ENCODE measurements at places on chromosomes 1 and 21.

DNA sequence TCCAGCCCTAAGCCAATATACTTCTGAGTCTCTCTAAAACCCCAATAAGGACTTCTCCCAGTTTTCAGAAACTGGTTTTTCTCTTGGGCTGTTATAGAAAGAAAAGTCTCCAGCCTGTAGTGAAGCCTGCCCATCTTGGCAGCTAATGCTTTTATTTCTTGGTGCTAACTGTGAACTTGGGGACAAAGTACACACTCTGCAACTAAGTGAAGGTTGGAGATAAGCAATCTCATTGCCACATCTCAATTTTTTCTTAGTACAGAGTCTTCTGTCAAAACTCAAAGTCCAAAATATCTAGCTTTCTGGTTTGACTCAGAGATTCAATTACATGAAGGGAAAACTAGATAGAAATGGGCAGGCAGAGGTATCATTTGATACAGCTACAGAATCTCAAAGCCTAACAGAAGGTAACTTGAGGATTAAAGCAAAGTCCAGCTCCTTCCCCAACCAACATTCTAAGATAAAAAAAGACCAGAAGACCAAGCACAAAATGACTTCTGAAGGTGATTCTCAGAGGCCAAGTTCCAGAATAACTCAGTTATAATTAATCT lies 14.0 kb downstream of the AK2 start:
- DNase-seq, result no peak

- no peak for DNase-seq
Observed at GRCh38 chr21:35428937-35429336, 379.8 kb upstream of the RUNX1 start.

GRCh38 chr21:43893536-43894205 lies 28.6 kb downstream of the AGPAT3 start:
- no peak for DNase-seq

- peak; percentile 14 for DNase-seq
Observed at GRCh38 chr1:245621589-245621988, 466.8 kb downstream of the KIF26B start.

DNA sequence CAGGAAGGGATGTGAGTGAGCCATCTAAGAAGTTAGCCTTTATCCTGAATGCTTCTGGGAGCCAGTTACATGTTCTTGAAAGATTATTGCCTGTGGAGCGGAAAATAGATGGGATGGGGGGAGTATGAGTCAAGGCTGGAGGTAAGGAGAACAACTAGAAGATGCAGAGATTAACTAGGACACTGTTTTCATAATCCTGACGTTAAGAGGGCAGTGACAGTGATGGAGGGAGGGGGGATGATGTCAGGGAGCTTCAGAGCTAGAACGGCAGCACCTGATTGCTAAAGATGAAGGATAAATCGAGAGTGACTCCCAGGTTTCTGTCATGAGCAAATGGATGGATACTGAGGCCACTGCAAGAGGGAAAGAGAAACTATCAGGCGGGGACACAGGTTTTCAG lies 10.0 kb upstream of the RCSD1 start:
- no peak for DNase-seq

DNA sequence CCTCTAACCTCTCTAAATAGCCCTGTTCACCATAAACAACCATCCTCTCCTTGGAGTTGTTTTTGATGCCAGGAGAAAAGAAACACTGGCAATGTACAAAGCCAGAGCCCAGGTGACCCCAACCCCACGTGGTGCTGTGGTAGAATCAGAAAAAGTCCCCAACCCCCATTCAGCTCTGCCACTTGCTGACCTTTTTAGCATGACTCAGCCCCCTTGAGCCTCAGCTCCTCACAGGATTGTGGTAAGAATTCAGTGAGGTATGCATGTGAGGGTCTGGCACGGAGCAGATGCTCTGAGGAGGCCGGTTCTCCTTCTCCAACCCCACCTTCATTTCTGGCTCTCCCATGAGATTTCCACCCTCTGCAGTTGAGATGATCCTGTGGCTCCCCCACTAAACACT lies 11.1 kb upstream of the CHI3L1 start:
- no peak for DNase-seq

Data from stimulated activated CD4-positive, alpha-beta T cell treated with anti-CD3 and anti-CD28 coated beads, Interleukin-12 subunit alpha, Interleukin-12 subunit beta, amount 100 ng/mL, for 48 hours (primary cell).